ENCODE measurements at places on chromosomes 6 and 20. TPM values are rescaled to one million over a fixed set of nuclear protein-coding genes. Genes with fewer than 3 reads are reported as not detected.

ABHD16B gene
- not detected for total RNA-seq

PRSS16 gene
- total RNA-seq: 0.35 TPM

TGM3 gene
- not detected for total RNA-seq

EGFL8 gene
- 9.5 TPM for total RNA-seq

- H3K4me1 ChIP-seq: no peaks in the 10 kb centered on the region
- DNase-seq: no peak
- no peak overlapping the region for H3K27ac ChIP-seq
- H3K4me3 ChIP-seq: no peak overlapping the region
- no peaks in the 10 kb centered on the region for H3K36me3 ChIP-seq
Measured at GRCh38 chr6:146287691-146288369, 255.8 kb upstream of the RAB32 start.

DNA sequence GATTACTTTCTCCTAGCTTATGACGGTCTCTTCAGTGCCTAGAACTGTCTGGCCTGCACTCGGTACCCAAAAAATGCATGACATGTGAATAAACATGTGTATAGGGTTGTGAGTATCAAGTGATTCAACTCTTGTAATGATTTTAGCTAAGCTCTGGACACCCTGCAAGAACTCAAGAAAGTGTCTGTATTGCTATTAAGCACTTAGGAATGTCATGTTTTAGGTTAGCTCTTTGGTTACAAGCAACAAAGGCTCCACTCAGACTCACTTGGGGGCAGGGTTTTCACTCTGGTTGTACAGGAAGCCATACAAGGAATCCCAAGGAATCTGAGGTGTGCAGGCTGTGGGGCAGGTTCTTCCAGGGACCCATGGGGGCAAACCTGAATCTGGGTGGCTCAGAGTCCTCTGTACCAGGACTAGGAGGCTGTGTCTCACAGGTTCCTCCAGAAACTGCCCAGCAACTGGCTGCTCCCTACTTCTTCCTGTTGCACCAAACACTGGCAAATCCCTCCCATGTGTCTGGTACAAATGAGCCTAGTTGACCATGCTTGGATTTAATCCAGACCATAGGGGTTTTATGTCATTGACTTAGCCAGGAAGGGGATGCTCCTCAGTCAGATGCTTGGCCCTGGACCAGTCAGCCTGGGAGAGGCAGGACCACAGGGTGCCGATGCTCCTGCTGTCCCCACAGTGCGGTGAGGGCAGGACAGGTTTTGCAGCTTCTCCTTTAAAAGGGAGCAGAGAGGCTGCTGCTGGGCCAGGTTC lies 77.9 kb upstream of the CDH4 start:
- no peaks in the 10 kb centered on the region for H3K27me3 ChIP-seq
- H3K4me3 ChIP-seq: no peak overlapping the region
- DNase-seq: no peak
- H3K27ac ChIP-seq: no peak overlapping the region
- H3K4me1 ChIP-seq: no peaks in the 10 kb centered on the region
- H3K36me3 ChIP-seq: no peaks in the 10 kb centered on the region

- DNase-seq: no peak
- no peak overlapping the region for H3K4me3 ChIP-seq
- H3K36me3 ChIP-seq: no peaks in the 10 kb centered on the region
- no peak overlapping the region for H3K27ac ChIP-seq
- H3K4me1 ChIP-seq: no peaks in the 10 kb centered on the region
- peaks cover 14% of the 10 kb centered on the region for H3K27me3 ChIP-seq
Measured at GRCh38 chr6:33235221-33235634, 26.9 kb downstream of the RING1 start.

DNA sequence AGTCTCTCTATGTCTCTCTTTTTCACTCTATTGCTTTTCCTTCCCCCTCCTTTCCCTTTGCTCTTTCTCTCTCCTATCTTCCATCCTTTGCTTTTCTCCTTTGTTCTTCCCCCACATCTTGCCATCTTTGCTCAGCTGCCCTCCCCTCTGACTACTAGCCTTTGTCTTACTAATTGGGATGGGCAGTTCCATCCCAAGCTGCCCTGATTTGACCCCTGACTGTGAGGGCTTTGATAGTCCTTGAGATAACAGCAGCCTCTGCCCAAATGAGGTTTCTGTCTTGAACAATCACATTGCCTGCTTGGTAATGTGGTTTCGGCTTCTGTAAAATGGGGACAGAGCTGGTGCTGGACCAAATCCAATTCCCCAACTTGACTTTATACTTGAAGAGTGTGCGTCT lies 327.7 kb downstream of the DHX35 start:
- no peaks in the 10 kb centered on the region for H3K27me3 ChIP-seq
- H3K4me3 ChIP-seq: no peak overlapping the region
- no peaks in the 10 kb centered on the region for H3K4me1 ChIP-seq
- H3K27ac ChIP-seq: no peak overlapping the region
- no peak for DNase-seq

- no peaks in the 10 kb centered on the region for H3K36me3 ChIP-seq
- H3K27me3 ChIP-seq: no peaks in the 10 kb centered on the region
- no peak for DNase-seq
- peak overlapping the region; percentile 95 for H3K4me3 ChIP-seq
- H3K4me1 ChIP-seq: peaks cover 24% of the 10 kb centered on the region
- peak overlapping the region; percentile 83 for H3K27ac ChIP-seq
Measured at GRCh38 chr20:18138639-18139583, 1.2 kb downstream of the KAT14 start.

DNA sequence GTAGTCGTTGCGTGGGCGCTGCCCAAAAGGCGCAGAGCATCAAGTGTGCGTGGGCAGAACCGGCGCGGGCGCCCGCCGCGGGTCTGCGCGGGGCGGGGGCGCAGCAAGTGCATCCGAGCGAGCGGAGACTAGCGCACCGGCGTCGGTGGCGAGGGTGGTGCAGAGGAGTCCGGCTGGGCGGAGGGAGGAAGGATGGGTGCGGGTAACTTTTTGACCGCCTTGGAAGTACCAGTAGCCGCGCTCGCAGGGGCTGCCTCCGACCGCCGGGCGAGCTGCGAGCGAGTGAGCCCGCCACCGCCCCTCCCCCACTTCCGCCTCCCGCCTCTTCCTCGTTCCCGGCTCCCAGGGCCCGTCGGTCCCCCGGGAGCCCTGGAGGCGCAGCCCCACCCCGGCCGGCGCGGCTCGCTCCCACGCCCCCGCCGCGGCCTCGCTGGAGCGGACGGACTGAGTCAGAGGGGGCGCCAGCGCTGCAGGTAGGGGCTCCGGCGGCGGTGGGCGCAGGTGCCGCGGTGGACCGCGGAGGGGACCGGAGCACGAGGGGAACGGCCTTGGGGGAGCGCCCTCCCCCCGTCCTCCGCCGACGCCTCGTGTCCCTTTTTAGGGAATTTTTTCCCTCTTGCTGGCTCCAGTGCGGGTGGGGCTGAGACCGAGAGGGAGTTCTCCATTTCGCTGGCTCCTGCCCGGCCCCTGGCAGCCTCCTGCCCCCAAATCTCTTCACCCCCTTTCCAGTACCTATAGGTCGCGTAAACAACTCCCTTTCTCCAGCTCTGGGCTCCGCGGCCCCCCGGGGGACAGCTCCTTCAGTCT lies 1.6 kb upstream of the DBNDD2 start:
- peaks cover 5% of the 10 kb centered on the region for H3K4me1 ChIP-seq
- H3K36me3 ChIP-seq: no peaks in the 10 kb centered on the region
- peak overlapping the region; percentile 73 for H3K4me3 ChIP-seq
- no peaks in the 10 kb centered on the region for H3K27me3 ChIP-seq
- peak; percentile 34 for DNase-seq

GRCh38 chr6:71527886-71528285 lies 239.3 kb downstream of the OGFRL1 start:
- H3K4me1 ChIP-seq: no peaks in the 10 kb centered on the region
- no peak for DNase-seq
- no peaks in the 10 kb centered on the region for H3K27me3 ChIP-seq
- no peak overlapping the region for H3K4me3 ChIP-seq

- no peak for DNase-seq
- H3K36me3 ChIP-seq: no peaks in the 10 kb centered on the region
Measured at GRCh38 chr6:129771678-129772077, 61.7 kb upstream of the ARHGAP18 start.

DNA sequence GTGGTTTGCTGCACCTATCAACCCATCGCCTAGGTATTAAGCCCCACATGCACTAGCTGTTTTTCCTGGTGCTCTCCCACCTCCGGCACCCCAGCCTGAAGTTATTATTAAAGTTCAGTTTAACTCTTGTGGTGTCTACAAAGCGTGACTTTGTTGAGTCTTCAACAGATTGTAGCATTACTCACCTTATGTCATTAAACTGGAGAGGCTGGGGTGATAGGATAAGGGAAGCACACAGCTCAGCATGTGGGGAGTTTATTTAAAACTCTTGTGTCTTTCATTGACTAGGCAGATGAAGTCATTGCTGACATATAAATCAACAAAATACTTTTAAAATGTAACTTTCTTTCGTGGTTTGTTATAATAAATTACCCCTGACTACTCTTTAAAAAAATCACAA lies 84.7 kb upstream of the GCM1 start:
- no peaks in the 10 kb centered on the region for H3K27me3 ChIP-seq
- no peak overlapping the region for H3K4me3 ChIP-seq
- no peaks in the 10 kb centered on the region for H3K36me3 ChIP-seq
- no peak for DNase-seq

DNA sequence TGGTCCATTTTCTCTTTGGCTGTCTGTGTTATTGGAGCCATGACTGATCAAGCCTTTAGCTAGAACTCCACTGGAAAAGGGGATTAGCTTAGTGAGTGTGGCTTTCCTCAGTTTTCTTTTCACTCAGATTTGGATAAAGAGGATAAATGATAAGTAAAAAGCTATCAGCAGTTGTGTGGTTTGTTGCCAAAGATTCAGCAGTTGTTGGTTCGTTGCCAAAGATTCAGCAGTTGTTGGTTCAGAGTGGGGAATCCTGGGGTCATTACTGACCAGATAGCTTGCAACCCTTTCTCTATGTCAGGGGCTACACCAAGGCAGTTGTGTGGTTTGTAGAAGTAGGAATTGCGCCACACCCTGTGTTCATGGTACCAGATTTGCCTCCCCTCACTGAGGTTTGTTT lies 107.7 kb upstream of the SCP2D1 start:
- no peaks in the 10 kb centered on the region for H3K36me3 ChIP-seq
- H3K27me3 ChIP-seq: no peaks in the 10 kb centered on the region
- no peaks in the 10 kb centered on the region for H3K4me1 ChIP-seq
- no peak for DNase-seq

GRCh38 chr20:33120934-33121333 lies 41.5 kb downstream of the BPIFB4 start:
- H3K27me3 ChIP-seq: peaks cover 4% of the 10 kb centered on the region
- no peak overlapping the region for H3K4me3 ChIP-seq
- no peak overlapping the region for H3K27ac ChIP-seq
- no peaks in the 10 kb centered on the region for H3K4me1 ChIP-seq

DNA sequence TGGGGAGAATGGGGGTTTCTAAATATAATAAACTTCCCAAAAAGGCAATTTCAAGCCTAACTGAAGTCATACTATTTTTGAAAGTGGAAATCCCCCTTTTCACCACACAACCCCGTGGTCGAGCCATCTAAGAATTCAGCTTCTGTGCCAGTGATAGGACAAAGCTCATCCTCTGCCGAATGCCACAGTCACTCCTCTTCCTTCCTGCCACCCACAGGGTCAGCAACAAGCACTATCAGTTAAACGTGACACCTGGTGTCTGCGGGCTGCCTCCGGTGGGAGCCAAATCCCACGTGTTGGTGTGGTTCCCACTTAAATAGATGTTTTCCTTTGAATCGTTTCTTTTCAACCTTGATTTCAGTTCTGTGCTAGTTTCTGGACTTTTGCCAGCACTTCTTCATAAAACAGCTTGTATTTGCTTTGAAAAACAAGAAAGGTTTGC lies 60.7 kb downstream of the TNFAIP3 start:
- H3K36me3 ChIP-seq: no peaks in the 10 kb centered on the region
- peak; percentile 87 for DNase-seq
- no peak overlapping the region for H3K27ac ChIP-seq
- H3K4me3 ChIP-seq: peak overlapping the region; percentile 32
- H3K27me3 ChIP-seq: no peaks in the 10 kb centered on the region

DNA sequence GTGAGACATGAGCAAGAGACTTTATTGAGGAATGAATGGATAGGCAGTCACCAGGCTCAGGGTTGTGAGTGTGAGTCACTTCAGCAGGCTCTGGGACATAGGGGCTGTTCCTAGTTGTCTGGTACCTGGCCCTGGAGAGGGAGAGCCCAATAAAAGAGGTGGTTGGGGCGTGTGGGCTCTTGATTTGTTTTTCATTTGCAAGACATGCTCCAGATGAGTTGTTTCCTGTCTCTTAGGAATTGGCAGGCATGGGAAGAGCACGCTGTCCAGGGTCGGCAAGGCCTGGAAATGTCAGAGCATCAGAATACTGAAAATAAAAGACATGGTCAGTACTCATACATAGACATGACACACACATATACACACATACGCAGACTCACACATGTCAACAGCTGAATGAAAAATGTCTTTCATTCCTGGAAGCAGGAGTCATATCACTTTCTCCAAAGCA lies 166.3 kb upstream of the SULF2 start:
- no peak overlapping the region for H3K4me3 ChIP-seq
- no peak overlapping the region for H3K27ac ChIP-seq
- no peaks in the 10 kb centered on the region for H3K36me3 ChIP-seq
- DNase-seq: no peak

Measured in CD8-positive, alpha-beta memory T cell (primary cell).